ENCODE measurements at places on chromosomes 4 and X.
A peak's percentile ranks its signal among the peaks of the same experiment; 100 is the strongest.

- DNase-seq = no peak
Measured at GRCh38 chr4:74093981-74094623, 4.9 kb downstream of the CXCL2 start.

- DNase-seq = peak; percentile 88
Measured at GRCh38 chr4:124334119-124334518, 378.4 kb downstream of the ANKRD50 start.

DNA sequence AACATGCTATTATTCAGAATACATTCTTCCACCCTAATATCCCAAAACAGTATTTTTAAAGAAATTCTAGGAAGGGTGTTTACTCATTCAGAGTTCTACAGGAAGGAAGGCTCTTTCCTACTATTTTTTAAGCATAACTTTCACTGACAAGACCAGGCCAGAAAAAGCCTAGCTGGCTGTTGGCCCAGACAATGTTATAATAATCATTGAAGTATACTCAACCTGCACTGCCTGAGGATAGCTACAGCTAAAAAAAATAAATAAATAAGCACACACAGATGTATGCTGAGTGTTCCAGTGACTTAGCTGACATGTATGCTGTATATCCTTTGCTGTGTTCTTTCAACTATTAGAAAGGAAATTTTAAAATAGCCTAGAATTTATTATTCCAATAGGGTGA is 145.8 kb upstream of the SPRY1 start:
- no peak for DNase-seq

DNA sequence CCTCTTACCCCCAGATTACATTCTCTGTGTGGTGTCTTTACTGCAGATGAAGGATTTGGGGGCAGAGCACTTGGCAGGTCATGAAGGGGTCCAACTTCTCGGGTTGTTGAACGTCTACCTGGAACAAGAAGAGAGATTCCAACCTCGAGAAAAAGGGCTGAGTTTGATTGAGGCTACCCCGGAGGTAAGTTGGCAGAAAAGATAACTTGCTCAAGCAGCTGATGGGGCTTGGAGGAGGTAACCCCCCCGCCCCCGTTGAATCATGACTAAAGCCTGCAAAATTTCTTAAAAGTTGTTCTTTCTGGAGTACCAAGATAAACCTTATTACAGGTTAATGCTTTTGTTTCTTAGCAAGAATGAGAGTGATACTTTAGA is 1.5 kb downstream of the CCNG2 start:
- DNase-seq = no peak

DNA sequence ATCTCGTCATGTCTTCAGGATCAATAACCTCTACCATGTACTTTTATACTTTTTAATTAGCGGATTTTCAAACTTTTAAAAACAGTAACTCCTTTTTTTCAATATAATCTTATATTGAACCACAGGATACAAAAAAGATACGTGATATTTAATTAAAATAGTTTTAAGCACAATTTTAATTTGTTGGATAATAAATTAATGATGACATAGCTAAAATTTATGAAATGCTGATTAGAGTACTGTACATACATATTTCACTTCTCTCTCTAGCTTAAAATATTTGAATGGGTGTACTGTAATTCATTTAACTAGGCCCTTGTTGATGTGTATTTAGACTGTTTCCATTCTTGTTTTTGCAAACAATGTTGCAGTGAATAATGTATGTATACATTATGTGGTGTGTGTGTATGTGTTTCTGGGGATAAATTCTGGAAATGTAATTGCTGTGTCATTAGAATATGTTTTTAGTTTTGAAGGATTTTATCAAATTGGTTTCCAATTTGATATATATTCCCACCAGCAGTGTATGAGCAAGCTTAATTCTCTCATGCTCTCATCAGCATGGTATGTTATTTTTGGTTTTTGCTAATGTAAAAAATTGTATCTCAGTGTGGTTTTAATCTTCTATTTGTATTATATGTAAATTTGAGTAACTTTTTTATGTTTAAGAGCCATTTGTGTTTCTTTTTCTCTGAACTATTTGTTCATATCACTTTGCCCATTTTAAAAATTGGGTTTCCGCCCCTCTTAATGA is 66.4 kb downstream of the CDKL5 start:
- no peak for DNase-seq

- no peak for DNase-seq
Measured at GRCh38 chrX:132059973-132060540, 37.0 kb downstream of the STK26 start.
